CD14-positive monocyte (primary cell): ENCODE measurements at places on chromosomes 2 and 18. TPM values are rescaled to one million over a fixed set of nuclear protein-coding genes. Genes with fewer than 3 reads are reported as not detected.

AGXT gene
- not detected for polyA plus RNA-seq

CACNB4 gene
- 1.9 TPM for polyA plus RNA-seq

REG3A gene
- polyA plus RNA-seq = not detected in 2 replicates

KCNG2 gene
- polyA plus RNA-seq = not detected

- DNase-seq = no peak
Measured at GRCh38 chr2:149858216-149858615, 270.6 kb upstream of the MMADHC start.

DNA sequence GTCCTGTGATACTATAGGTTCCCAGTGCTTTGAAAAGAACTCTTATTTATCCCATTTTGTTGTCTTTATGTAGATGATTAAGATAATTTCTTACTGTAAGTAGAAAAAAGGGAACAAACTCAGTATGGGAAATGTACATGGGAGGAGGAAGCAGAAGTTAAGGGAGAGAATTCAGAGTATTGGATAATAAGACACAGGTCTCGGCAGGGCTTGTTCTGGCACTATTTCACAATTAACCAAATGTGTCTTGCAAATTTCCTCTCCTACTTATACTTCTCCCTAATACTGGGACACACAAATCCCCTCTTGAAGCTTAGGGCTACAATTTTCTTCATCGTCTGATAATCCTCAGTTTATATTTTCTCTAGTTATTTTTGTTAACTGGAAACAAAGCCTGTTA lies 744.0 kb downstream of the ADCYAP1 start:
- DNase-seq = peak; percentile 72

DNA sequence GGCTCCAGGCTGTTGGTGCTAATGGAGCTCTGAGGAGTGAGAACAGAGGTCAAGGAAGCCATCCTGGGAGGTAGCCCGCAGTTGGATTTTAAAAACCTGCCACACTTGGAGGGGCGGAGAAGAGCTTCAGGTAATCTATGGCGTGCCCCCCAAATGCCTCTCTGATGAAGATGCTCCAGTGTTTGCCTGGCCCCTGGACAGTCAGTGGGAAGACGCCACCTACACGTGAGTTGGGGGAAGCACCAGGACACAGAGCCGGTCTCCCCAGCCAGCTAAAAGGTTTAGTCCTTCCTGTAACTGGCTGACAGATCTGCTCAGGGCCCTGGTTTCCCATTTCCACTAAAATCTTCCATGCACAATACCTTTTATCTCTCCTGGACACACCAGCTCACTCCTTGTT lies 225.0 kb downstream of the TTC32 start:
- DNase-seq = no peak

GRCh38 chr2:71827524-71827901 lies 320.1 kb downstream of the CYP26B1 start:
- DNase-seq = no peak
